ENCODE measurements at places on chromosomes 11 and 22.

GRCh38 chr22:44242946-44243724 is 62.4 kb downstream of the PARVG start:
- DNase-seq, result no peak

GRCh38 chr11:76629853-76630599 is 40.5 kb downstream of the LRRC32 start:
- DNase-seq, result no peak

- DNase-seq, result no peak
Measured at GRCh38 chr11:3345736-3346135, 33.2 kb downstream of the ZNF195 start.

GRCh38 chr22:39546889-39547586 is 14.5 kb upstream of the RPS19BP1 start:
- no peak for DNase-seq

GRCh38 chr11:5137014-5137413 is 1.1 kb downstream of the OR52A5 start:
- DNase-seq, result no peak

- no peak for DNase-seq
Measured at GRCh38 chr11:73270855-73271477, 1.2 kb upstream of the P2RY6 start.

- DNase-seq, result no peak
Measured at GRCh38 chr11:26963764-26964163, 30.1 kb upstream of the FIBIN start.

GRCh38 chr22:33844273-33844672 is 76.0 kb downstream of the LARGE1 start:
- no peak for DNase-seq

- no peak for DNase-seq
Measured at GRCh38 chr11:12377106-12377823, at the start of gene PARVA. Gene PARVA, plus strand, starts transcription at chr11:12377571. Its CDS starts 77 bp downstream, at chr11:12377648.

DNA sequence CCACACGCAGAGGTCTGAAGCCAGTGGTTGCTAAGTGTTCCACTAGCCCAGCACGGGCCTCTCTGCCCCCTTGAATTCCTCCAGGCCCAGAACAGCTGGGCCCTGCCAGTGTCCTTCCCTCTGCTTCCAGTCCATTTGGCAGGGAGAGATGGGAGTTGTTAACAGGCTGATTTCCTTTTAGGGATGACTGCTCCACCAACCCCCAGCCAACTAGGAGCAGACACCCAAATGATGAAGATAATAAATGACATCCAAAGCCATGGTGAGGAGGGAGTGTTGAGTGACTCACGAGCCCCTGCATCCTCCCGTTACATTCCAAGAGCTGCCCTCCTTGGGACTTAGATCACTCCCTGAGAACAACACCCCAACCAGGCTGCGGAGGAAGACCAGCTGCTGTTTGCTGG is 20.6 kb downstream of the PARVA start:
- DNase-seq, result no peak

GRCh38 chr11:113894421-113894996 is 10.1 kb upstream of the HTR3B start:
- DNase-seq, result no peak

DNA sequence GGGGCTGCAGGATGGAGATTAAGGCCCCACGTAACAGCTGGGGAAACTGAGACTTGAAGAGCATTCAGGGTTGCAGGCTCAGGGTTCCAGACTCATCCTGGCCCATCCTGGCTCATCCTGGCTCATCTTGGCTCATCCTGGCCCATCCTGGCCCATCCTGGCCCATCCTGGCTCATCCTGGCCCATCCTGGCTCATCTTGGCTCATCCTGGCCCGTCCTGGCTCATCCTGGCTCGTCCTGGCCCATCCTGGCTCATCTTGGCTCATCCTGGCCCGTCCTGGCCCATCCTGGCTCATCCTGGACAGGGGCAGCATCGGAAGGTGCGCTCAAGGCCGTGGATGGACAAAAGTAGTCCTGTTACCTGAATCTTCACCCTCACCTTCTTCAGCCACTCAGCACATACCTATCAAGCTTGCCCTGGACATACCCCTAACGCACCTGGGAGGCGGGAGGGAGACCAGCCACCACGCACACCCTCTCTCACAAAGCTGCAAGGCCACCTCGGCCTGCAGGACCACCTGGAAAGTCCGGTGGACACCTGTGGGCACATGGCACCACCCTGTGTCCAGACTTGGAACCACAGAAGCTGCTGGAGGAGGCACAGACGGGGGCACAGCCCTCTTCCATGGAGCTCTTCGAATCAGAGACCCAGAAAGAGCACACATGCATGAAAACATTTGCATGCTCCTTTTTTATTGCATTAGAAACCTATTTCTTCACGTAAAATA is 20.3 kb upstream of the NLRP6 start:
- DNase-seq, result no peak

GRCh38 chr11:83151274-83151977 is 5.5 kb upstream of the PCF11 start:
- DNase-seq, result no peak

DNA sequence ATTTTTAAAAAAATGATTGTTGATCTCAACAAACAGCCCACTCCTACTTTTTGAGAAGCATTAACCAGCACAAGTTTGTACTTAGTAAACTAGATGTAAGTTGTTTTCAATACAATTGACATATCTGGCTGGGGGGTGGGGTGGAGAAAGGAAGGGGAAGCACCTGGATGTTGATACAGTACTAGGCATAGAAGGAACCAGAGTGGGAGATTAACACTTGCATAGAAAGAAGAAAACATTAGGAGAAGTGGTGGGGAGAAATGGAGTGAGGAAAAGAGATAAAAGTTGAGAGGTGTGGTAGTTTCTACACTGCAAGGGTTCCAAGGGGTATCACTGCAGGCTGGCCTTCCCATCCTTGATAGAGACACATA is 10.6 kb upstream of the GAB2 start:
- DNase-seq, result no peak

DNA sequence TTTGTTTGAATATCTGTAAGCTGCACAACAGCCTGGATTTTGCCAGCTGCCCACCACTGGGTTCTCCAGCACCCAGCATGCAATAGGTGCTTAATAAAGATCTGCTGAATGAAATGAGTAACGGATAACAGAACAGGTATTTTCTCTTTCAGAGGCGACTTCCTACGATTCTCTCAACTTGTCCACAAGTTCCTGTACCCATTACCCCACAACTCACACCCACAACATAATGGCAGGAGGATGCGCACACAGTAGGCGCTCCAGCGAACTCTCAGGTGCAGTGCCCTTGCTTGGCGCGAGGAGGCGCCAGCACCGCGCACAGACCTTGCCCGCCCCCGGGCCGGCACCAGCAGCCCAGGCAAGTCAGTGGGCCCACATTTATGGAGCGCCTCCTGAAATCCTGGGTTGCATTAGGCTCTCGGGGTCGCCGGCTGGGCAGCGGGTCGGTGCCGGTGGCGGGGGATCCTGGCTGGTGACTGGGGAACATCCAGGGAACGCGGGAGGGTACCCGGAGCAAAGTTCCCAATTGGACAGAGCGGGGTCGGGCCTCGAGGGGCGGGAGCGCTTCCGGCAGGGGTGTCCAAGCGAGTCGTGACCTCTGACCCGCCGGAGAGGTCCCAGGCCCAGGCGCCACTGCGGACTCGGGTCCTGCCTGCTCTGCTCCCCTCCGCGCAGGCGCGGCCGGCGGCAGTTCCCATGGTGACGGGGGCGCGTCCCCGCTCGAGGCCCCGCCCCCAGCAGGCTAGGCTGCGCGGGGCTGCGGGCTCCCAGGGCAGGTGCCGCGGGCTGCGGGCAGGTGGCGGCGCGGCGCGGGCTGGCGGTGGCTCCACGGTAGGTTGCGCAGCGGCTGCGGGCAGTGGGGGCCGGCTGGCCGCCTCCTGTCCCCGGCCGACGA is at the start of gene KIAA1671:
TSS of gene KIAA1671 (plus strand) at position 775 of the 895 bp plus-strand sequence. CDS start 75,284 bp downstream, outside the sequence.
- peak; percentile 76 for DNase-seq

DNA sequence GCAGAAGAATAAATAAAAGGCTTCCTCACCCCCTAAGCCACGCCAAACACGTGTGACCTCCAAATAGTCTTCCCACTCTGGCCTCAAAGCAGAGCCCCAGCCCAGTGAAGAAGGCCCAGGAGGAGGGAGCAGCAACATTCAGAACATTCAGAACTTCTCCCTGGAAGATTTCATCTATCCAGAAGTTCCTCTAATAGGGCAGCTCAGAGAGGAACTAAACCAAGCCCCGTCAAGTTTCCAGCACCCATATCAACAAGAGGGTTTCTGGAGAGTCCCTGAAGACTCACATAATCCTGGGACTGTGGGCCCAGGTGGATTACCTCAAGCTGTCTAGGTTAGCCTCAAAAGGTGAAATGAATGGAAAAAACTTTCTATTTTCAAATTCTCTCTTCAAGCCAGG is 39.4 kb downstream of the PC start:
- DNase-seq, result no peak

DNA sequence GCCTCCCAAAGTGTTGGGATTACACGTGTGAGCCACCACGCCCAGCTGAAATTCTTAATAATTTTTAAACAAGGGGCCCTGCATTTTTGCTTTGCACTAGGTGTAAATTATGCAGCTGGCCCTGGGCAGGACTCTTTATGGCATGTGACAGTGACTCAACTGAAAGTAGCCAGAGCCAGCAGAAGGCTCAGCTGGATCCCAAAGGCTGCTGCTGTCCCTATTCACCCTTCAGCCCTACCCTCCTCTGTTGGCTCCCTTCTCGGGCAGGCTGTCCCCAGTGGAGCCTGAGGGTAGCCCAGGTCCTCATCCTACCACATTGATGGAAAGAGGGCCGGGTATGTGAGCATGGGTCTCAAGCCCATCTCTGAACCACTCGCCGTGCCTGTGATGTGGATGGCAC is 45.6 kb downstream of the CD82 start:
- DNase-seq, result no peak

DNA sequence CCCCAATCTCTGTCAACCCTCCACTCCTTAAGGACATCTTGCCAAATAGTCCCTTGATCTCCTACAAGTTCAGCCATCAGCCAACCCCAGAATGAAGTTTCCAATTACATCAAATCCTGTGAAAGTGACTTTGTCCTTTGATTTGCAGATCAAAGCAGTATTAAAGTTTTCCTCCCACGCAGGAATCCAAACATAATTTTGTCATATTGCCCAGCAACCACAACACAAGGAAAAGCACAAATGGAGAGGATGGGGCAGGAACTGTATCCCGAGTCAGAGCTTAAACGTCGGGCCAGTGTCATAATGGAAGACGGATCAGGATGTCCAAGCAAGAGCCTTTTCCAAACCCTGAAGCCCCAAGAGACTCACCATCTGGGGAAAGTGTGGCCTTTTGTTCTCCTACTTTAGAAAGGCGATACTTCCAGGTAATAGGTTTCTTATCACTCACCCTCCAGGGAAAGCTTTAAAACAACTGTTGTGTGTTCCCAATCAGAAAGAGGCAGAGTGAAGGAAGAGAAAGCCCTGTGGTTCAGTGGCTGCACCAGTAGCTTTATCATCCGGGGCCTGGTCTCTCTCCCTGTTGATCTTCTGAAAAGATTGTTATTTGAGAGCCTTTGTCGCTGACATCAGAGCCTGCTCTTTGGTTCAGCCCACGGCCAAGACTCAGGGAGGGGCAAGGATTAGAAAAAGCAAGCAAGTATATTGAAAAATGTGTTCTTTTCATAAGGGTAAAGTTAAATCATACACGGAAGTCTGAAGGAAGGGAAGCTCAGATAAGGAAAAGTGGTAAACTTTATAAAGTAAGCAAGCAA is 41.7 kb downstream of the EXPH5 start:
- no peak for DNase-seq

- DNase-seq, result no peak
Measured at GRCh38 chr11:120401506-120401905, 65.3 kb downstream of the ARHGEF12 start.

DNA sequence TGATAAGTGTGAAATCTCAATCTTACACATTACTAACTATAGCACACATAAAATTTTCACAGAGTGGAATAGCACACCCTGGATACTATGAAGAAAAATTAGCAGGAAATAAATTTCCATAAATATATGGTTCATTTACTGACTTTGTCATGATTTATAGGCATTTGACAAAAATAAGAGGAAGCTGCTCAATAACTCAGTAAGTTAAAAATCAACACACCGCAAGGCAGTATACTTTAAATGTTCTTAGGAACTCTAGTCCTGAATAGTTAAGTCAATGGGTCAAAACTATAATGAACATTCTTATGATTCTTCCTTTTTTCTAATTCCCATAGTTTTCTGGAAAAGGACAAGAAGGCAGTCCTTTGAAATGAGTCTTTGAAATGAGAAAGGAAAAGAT is 1557.8 kb upstream of the RAG2 start:
- no peak for DNase-seq

DNA sequence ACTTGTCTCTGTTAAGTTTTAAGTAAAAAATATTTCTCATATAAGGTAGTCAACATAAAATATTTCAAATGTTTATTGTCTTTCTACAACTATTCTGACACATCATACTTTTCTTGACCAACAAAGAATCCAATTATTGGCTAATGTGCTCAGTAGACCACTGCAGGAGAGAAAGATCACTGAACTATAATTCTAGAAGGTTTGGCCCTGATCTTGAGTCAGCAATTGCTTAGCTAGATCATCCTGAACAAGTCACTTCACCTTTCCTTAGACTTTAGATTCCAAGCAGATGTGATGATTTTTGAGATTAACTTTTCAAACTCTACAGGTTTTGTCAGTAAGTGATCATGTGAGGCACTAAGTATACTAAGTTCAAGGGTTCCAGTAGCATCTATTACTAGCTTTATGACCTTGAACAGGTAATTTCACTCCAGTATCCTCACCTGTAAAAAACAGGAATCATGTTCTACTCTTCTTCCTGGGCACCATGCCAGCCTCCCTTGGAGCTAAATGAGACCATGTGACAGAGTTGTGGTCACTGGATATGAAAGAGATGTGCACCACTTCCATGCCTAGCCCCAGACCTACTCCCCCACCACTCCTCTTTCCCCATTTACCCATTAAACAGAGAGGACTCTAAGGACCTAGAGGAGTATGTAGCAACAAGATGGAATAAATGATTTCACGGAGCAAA is 17.3 kb downstream of the PGM2L1 start:
- no peak for DNase-seq

- DNase-seq, result no peak
Measured at GRCh38 chr22:38465673-38466490, 2.0 kb upstream of the KDELR3 start.

GRCh38 chr22:28817919-28818859 is 17.8 kb upstream of the XBP1 start:
- no peak for DNase-seq

DNA sequence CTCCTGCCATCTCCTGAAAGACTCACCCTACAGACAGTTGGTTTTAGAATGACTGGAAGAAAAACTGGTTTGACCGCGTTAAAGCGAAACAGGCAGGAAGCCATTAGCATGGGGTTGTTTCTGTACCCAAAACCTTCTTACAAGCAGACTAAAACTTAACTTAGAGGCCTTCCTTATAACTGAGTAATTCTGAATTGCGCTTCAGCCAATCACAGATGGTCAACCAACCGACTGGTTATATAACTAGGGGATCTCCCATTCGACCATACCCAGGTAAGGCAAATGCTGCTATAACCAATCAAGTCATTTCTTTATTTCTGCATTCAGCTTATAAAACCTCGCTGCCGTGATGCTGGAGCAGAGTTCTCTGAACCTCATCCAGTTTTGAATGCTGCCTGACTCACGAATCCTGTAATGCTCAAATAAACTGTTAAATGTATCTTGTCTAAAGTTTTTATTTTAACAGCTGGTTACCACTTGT is 87.8 kb upstream of the DRD2 start:
- DNase-seq, result no peak
